ENCODE measurements at places on chromosomes 5 and 9.

GRCh38 chr9:36100532-36100931, 36.0 kb upstream of the GLIPR2 start:
- no peaks in the 10 kb centered on the region for H3K27me3 ChIP-seq
- no peaks in the 10 kb centered on the region for H3K4me1 ChIP-seq
- no peak for DNase-seq

GRCh38 chr5:80754900-80755299, 100.1 kb upstream of the DHFR start:
- no peaks in the 10 kb centered on the region for H3K4me1 ChIP-seq
- no peaks in the 10 kb centered on the region for H3K27me3 ChIP-seq
- peak; percentile 15 for DNase-seq
- no peak overlapping the region for H3K27ac ChIP-seq

- H3K4me3 ChIP-seq: no peak overlapping the region
- no peaks in the 10 kb centered on the region for H3K27me3 ChIP-seq
- H3K36me3 ChIP-seq: no peaks in the 10 kb centered on the region
- peak overlapping the region; percentile 52 for H3K27ac ChIP-seq
- no peak for DNase-seq
Measured at GRCh38 chr9:124221676-124222075, 36.1 kb upstream of the NEK6 start.

DNA sequence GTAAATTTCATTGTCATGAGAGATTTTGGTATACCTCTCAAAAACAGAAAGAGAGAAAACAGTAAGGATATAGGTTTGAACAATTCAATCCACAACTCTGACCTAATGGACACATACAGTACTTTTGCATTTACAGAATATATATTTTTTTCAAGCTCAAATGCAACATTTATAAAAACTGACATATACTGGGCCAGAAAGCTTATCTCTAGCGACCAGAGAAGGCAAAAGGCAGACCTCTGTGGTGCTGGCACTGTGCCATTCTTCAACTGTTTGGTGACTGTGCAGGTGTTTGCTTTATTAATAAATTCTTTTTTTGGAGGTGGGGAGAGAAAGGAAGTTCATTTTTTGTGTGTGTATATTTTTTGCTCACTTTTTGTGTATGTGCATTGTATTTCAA, 6.0 kb upstream of the PLAC8L1 start:
- H3K4me3 ChIP-seq: no peak overlapping the region
- no peak for DNase-seq
- peaks cover 12% of the 10 kb centered on the region for H3K36me3 ChIP-seq
- no peak overlapping the region for H3K27ac ChIP-seq
- H3K4me1 ChIP-seq: no peaks in the 10 kb centered on the region
- no peaks in the 10 kb centered on the region for H3K27me3 ChIP-seq

DNA sequence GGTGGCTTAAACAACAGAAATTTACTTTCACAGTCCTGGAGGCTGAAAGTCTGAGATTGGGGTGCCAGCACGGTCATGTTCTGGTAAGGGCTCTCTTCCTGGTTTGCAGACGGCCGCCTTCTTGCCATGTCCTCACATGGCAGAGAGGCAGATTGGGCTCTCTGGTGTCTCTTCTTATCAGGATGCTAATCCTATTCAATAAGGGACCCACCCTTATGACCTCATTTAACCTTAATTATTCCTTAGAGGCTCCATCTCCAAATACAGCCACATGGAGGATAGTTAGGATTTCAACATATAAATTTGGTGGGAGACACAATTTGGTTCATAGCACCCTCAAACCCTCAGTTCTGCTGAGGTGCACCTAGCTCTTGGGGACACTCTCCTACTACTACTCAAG, 180.4 kb downstream of the DAB2IP start:
- no peak overlapping the region for H3K27ac ChIP-seq
- no peak overlapping the region for H3K4me3 ChIP-seq
- no peaks in the 10 kb centered on the region for H3K36me3 ChIP-seq
- no peaks in the 10 kb centered on the region for H3K4me1 ChIP-seq
- DNase-seq: no peak

DNA sequence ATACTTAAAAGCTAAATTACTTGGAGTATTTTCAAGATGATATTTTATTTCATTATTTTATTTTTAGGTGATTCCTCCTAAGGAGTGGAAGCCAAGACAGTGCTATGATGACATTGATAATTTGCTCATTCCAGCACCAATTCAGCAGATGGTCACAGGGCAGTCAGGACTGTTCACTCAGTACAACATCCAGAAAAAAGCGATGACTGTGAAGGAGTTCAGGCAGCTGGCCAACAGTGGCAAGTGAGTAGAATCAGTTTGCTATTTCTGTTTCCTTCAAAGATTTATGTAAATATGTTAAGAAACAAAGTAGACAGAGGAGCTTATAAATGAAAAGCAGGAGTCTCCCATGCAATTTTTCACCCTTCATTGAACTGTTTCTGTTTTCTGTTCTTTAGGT, 47.8 kb downstream of the KDM4C start:
- H3K4me1 ChIP-seq: peaks cover 7% of the 10 kb centered on the region
- no peaks in the 10 kb centered on the region for H3K27me3 ChIP-seq
- H3K36me3 ChIP-seq: peaks cover 1% of the 10 kb centered on the region
- no peak for DNase-seq
- peak overlapping the region; percentile 7 for H3K27ac ChIP-seq

DNA sequence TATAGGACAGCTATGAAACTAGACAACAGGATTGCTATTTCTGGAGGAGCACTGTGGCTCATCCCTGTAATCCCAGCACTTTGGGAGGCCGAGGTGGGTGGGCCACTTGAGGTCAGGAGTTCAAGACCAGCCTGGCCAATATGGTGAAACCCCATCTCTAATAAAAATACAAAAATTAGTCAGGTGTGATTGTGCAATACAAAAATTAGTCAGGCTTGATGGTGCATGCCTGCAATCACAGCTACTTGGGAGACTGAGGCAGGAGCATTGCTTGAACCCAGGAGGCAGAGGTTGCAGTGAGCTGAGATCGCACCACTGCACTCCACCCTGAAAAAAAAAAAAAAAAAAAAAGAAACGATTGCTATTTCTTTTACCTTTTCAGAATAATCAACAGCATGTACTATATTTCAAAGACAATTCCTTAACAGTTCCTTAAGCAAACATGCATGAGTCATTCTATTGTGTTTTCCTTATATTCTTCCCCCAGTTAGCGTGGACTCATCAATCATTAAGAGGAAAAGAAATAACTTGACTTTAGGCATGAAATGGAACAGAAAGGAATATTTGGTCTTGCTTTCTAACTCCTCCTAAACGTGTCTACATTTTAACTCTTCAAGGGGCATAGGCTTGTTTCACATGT, 162.6 kb downstream of the TAF11L14 start:
- DNase-seq: no peak
- H3K36me3 ChIP-seq: no peaks in the 10 kb centered on the region
- H3K27me3 ChIP-seq: no peaks in the 10 kb centered on the region
